ENCODE measurements at places on chromosomes 1 and 21.

DNA sequence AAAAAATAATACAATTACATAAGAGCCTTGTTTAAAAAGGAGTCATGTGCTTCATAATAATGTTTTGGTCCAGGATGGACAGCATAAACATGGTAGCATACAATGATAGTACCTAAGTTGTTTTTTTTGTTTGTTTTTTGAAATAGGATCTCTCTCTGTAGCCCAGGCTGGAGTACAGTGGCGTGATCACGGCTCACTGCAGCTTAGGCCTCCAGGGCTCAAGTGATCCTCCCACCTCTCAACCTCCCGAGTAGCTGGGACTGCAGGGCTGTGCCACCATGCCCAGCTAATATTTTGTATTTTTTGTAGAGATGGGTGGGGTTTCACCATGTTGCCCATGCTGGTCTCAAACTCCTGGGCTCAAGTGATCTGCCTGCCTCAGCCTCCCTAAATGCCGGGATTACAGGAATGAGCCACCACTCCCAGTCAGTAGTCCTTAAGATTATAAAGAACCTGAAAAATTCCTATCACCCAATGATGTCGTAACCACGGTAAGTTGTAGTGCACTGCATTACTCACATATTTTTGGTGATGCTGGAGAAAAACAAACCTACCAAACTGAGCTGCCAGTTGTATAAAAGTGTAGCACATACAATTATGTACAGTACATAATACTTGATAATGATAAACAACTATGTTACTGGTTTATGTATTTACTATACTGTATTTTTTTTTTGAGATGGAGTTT is 22.4 kb upstream of the RCOR3 start:
- peak; percentile 39 for DNase-seq

- DNase-seq, result no peak
These were observed 43.8 kb upstream of the SELENON start for GRCh38 chr1:25756215-25756614.

GRCh38 chr1:229296541-229296941 is 25.6 kb downstream of the RAB4A start:
- no peak for DNase-seq

- DNase-seq, result peak; percentile 50
These were observed 266.2 kb upstream of the PLXNA2 start for GRCh38 chr1:208510192-208510952.

GRCh38 chr1:242197907-242198820 is 199.3 kb upstream of the MAP1LC3C start:
- DNase-seq, result no peak

DNA sequence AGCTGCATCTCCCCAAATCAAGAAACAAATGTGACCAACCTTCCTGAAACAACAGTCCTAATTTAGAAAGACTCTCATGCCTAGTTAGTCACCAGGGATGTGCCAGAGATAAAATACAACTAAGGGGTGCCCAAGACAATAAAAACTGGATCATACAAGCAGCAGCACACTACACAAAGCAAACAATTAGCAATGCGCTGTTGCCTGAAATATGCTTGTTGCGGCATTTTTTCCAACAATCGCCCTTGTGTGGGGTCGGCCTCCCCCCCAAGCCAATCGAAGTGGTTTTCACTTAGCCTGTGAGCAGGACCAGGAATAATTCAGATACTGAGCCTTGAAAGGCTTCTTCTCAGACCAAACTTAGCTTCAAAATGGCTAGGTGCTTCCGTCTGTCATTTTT is 1.4 kb upstream of the STMN1 start:
- DNase-seq, result no peak

DNA sequence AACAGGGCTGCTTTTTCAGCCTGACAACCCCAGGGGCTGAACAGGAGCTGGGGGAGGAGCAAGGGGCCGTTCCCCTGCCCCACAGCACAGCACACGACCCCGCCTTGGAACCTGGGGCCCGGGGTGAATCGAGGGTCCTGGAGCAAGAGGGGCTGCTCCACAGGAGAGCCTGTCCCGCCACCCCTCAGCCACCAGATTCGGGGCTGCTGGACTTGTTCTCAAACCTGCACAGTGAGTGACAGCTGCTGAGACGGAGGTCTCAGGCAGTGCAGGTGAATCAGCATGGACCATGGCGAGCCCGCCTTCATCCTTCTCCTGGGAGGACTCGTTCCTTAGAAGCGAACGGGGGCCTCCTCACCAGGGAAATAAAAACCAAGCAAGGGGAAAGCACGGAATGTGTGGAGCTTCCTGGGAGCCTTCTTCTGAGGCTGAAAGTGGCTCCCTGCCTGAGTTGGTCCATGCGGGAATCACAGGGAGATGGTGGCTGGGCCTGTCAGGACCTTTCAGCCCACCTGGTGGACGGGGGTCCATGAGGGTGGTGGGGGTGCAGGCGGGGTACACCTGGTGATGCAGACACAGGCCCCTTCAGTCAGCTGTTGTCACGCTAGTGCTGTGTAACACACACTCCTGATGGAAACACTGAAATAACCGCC is 125.4 kb downstream of the SIK1 start:
- no peak for DNase-seq

DNA sequence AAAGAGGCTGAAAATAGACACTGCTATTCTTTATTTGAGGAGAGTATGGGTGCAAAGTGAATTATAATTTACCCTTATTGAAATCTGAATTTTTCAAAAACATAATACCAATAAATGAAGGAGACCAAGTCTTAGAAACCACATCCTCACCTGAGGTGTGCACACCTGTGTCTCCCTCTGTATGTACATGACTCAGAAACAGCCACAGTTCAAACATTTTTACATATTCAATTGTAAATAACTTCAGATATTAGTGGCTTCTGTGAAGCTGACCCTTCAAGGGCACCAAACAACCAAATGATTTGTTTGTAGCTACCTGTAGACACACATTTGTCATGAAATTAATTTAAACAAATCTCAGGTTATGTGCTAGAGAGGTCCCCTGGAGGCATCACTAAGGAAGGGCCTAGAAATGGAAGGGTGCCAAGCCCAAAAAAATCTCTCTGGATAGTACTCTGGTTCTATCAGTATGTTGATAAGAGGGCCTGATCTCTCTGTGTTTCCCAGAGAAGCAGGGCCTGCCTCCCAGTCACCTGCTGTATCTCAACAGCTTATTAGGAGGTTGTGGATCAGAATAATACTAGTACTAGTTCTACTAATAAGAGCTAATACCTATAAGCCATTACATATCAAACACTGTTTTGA is 28.1 kb downstream of the ERI3 start:
- DNase-seq, result peak; percentile 5

GRCh38 chr21:34922479-34922878 is 126.6 kb downstream of the RUNX1 start:
- no peak for DNase-seq

GRCh38 chr21:38925923-38926322 is 120.2 kb downstream of the ETS2 start:
- DNase-seq, result peak; percentile 49

DNA sequence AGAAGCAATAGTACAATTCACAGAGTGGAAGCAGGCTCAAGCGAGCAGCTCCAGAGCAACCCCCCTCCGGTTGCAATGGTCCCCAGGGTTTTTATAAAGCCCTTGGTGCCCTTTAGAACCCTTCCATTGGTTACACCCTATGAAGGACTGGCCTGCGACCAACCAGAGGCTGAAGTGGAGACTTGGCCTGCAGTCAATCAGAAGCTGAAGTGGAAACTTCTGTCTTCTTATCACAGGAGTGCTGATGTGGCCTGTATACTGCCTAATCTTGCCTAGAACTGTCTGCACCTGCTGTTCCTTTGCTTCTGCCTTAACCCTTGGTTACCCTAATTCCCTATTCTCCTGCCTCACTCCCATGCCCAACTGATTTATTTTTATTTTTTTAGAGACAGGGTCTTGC is 15.4 kb upstream of the FRRS1 start:
- DNase-seq, result no peak

DNA sequence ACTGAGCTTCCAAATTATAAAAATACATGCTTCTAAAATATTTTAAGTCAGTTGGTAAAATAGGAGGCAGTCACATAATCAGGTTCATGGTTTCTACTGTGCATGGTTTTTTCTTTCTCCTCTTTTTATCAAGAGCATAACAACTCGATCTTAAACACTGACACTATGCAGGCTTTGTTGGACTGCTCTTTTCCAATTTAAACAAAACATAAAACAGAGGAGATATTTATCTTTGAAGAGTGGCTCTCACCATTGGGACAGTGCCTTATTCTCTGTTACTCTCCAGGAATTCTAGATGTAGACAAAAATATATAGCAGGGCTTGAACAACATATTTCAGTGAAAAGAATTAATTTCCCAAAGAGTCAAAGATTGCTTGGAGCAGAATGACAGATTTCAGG is 883.5 kb upstream of the ADGRL2 start:
- DNase-seq, result no peak

- DNase-seq, result no peak
These were observed 26.1 kb downstream of the NHLH2 start for GRCh38 chr1:115814685-115815398.

- no peak for DNase-seq
These were observed 54.0 kb upstream of the CNN3 start for GRCh38 chr1:94980582-94981574.

DNA sequence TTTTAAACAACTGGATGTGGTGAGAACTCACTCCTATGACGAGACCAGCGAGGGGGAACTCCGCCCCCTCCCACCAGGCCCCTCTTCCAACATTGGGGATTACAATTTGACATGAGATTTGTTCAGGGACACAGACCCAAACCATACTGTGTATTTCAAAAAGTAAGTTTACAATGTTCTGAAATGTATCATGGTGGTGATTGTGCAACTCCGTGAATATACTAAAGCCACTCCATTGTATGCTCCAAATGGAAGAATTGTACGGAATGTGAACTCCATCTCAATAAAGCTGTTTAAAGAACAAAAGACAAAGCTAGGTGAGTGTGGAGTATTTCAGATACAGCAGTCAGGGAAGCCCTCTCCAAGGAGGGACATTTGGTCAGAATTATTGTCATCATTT is 432.1 kb upstream of the VAMP3 start:
- no peak for DNase-seq

DNA sequence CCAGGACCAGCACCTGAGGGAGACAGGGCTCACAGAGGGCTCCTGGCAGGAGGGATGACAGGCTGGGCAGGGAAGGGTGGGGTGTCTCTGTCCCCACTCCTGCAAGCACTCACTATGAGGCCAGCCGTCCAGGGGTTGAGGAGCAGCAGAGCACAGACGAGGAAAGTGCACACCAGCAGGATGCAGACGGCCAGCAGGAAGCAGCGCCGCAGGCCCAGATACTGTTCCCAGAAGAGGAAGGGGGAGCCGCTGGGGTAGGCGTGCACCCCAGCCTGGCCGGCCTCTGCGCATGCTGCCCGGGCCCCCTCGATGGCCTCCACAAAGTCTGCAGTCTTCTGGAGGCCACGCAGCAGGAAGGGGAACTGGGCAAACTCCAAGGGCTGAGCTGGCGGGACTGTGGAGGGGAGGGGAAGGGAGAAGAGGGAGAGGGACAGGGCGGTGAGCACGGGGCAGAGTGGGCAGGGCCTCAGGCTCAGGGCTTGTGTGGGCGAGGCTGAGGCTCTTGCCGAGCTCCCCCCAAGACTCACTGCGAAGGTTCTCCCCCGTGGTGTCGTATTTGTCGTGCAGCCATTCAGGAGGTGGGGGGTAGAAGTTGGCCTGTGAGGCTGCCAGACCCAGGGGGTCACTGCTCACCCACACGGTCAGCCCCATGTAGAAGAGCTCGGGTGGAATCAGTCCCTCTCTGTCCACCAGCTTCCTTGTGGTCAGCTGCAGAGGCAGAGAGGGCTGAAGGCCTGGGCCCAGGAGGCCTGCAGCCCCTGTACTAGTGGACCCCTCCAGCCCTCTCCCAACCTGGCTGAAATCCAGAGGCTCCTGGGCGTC is 16.5 kb downstream of the PTCH2 start:
- DNase-seq, result no peak

DNA sequence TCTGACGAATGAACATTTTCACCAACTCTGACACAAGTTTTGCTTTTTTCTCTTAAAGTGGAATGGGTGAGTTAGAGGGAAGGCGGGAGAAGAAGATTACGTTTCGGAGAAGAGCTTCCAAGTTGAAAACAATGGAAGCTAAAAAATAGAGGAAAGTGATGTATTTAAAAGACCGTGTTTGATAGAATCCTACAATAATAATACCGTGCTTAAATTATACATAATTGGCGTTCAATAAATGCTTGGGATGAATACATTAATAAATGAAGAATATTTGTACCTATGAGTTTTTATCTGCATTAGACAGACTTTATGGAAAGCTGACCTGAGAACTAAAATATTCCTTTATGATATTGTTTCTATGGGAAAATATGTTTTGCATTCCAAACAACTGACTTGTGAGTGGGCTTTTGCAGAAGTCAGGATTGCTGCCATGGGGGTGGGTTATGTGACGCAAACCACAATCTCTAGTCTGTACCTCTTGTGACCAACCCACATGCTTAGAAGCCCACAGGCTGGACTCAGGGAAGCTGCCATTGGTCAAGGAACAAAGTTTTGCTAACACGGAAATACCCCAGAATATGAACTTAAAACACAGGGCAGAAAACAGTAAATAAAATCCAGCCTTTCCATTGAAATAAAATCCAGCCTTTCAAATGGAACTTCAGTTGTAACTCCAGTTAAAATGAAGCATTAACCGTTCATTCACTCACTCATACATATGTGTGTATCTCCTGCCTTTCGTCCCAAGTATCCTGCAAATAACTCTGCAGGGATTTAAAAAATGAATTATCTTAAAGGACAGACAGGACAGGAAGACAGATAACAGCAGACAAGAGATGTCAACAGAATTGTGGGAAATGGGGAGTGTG is 21.3 kb upstream of the ATF3 start:
- DNase-seq, result no peak

DNA sequence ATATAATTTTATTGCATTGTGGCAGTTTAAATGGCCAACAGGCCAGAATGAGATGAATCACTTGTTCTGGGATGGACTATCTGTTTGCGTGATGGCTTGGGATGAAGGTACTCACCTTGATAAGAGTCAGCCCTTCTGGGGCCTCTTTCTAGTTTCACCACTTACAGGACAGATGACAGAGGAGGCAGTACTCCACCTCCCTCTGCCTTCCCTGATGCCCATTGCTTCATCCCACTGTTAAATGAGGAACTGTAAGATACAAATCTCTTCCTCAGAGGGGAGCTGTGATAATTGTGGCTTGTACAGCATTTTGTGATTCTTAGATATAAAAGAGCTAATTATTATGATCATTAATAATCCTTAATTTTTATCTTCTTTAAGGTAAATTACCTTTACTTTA is 3.7 kb upstream of the TCHH start:
- no peak for DNase-seq

DNA sequence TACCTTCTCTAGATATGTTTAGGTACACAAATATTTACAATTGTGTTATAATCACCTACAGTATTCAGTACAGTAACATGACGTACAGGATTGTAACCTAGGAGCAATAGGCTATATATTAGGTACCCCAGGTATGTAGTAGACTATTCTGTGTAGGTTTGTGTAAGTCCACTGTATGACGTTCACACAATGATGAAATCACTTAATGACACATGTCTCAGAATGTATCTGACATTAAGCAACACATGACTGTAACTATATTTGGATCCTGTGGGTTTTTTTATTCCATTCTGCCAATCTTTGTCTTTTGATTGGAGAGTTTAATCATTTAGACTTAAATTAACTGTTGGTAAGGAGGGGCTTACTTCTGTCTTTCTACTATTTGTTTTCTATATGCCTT is 52.1 kb downstream of the STYXL2 start:
- no peak for DNase-seq

- DNase-seq, result no peak
These were observed 125.3 kb downstream of the SIPA1L2 start for GRCh38 chr1:232504651-232505050.

- DNase-seq, result no peak
These were observed 60.9 kb downstream of the SIPA1L2 start for GRCh38 chr1:232568906-232569553.

GRCh38 chr1:239914751-239915231 is 176.9 kb upstream of the FMN2 start:
- peak; percentile 84 for DNase-seq
